Metanephros (tissue), 2 donors: ENCODE measurements at places on chromosomes 4 and X. TPM values are rescaled to one million over a fixed set of nuclear protein-coding genes. Genes with fewer than 3 reads are reported as not detected.

CXCL1 gene
- total RNA-seq, result 5.9 TPM

APLN gene
- total RNA-seq, result 2.8 TPM

SOD3 gene
- total RNA-seq, result 28.8 TPM

KLHL13 gene
- total RNA-seq, result 82.4 TPM

CCDC120 gene
- 6.4 TPM for total RNA-seq

SH3BP2 gene
- 53.7 TPM for total RNA-seq

MAGT1 gene
- total RNA-seq, result 68.4 TPM

MID1 gene
- total RNA-seq, result 34.6 TPM

TEX13D gene
- total RNA-seq, result not detected

SLC49A3 gene
- total RNA-seq, result 7.5 TPM

GPR50 gene
- total RNA-seq, result not detected

STATH gene
- not detected for total RNA-seq

XK gene
- 7.8 TPM for total RNA-seq

TENM3 gene
- total RNA-seq, result 39.5 TPM

ARAP2 gene
- 17.4 TPM for total RNA-seq

AIFM1 gene
- 22.6 TPM for total RNA-seq

MAOA gene
- 14.7 TPM for total RNA-seq

SH3D19 gene
- 20.1 TPM for total RNA-seq

TEX11 gene
- not detected for total RNA-seq

HELT gene
- not detected for total RNA-seq

ADAMTS3 gene
- 9.8 TPM for total RNA-seq

PPBP gene
- 26.9 TPM for total RNA-seq

FGA gene
- total RNA-seq, result 1.6 TPM

NDP gene
- total RNA-seq, result 5.1 TPM

CXorf49B gene
- total RNA-seq, result not detected

PARM1 gene
- 34.2 TPM for total RNA-seq

ARHGAP24 gene
- 75.7 TPM for total RNA-seq

NWD2 gene
- 0.06 TPM for total RNA-seq

ATP7A gene
- total RNA-seq, result 18.9 TPM

TMEM47 gene
- 44.8 TPM for total RNA-seq

DUX4 gene
- total RNA-seq, result not detected

ZXDA gene
- 12.7 TPM for total RNA-seq

TCP11X2 gene
- 1.4 TPM for total RNA-seq

FRAS1 gene
- 125 TPM for total RNA-seq

GYPE gene
- 2.2 TPM for total RNA-seq

MAGEA2B gene
- not detected for total RNA-seq

PDE5A gene
- total RNA-seq, result 70.8 TPM

MSL3 gene
- 18.9 TPM for total RNA-seq

NHSL2 gene
- 9.3 TPM for total RNA-seq

ASMTL gene
- 27.3 TPM for total RNA-seq

CLDN22 gene
- not detected for total RNA-seq

USP51 gene
- 7.6 TPM for total RNA-seq

BMPR1B gene
- total RNA-seq, result 23.2 TPM

MGARP gene
- total RNA-seq, result 0.12 TPM

PDCL2 gene
- total RNA-seq, result not detected

ITIH6 gene
- total RNA-seq, result not detected

NKX1-1 gene
- total RNA-seq, result not detected

CFP gene
- 6.4 TPM for total RNA-seq
